ENCODE measurements at places on chromosomes 5 and 9.

DNA sequence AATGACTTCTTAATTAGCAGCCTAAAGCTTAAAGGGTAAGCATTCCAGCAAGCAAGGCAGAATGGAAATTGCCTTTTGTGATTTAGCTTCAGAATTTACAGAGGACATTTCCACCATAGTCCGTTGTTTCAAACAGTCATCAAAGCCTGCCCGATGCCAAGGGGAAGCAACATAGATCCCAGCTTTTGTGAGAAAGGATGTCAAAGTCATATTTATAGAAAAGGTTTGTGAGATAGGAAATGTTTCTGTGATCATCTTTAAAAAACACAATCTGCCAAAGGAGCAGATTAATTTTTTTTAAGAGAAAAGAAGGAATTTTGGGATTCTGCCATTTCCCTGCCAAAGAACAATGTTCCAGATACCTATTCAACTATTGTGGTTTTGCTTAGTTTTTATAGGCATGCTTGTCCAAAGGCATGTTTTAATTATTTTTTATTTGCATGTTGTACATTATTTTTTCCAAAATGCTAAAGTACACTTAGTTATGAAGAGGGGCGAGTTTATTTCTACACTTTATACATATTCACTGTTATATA is 346.9 kb downstream of the ZNF608 start:
- DNase-seq: no peak

DNA sequence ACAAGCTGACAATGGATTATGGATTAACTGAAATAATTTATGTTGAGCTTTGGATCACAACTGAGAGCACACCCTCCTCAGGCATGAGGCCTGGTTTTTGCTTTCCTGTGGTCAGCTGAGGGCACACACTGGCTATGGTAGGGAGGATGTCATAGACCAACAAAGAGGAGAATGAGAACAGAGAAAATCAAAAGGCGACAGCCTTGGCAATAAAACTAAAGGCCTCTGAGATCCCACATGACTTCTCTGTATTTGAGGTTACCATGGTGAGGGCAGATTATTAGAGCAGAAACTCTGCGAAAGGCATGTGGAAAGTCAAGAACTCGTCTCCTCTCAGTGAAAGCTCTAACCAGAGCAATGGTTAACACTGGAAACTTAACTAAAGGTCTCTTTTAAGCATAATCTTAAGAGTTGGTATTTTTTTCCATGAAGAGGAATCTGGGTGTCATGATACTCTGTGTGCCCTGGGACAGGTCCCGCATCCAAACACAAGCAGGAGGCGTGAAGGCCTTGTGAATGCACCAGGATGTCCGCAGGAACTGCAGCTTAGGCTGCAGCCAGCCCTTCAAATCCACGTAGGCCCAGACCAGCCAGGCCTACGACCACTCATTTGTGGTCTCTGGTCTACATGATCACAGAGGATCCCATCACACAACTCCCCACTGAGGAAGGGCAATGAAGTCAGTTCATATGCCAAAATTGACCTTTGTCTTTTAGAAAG is 12.4 kb upstream of the MEIKIN start:
- DNase-seq: no peak

DNA sequence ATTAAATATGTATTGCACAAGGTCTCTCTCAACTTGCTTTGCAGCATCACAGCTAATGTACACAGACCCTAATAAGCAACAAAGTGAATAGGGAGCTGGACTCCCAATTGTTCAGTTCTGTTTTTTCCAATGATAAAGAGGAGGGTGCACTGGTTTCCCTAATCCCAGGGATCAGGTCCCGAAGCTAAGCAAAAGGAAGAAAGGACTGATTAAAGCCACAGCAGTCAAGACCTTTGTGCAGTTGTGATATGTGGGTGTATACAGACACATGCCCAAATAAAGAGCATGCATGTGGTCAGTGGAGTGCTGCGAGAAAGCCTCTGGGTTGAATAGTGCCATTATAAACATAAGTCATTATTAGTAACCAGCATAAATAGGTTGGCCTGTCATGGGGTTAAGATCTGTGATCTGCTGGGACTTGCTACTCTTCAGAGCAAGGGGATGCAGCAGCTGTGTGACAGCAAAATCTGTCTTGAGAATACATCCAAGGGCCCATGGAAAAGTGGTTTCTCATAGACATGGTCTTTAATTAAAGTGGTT is 1863.1 kb upstream of the WWC1 start:
- DNase-seq: no peak

DNA sequence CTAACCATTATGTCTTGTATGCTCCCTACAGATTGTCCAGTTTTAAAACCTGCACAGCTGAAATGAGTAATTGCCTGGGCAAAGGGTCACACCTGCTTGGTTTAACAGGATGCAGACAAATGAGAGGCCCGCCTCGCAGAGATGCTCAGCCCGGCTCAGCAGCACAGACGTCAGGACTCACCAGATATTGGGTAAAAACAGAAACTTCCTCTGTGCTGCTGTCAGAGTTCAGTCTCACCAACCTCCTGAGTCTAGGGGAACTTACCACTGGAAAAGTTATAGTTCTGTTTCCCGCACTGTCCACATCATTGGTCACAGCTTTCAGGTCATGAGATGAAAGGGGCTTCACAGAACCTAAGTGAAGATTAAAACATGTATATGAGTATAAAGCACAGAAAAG is 152.5 kb downstream of the ESM1 start:
- no peak for DNase-seq

DNA sequence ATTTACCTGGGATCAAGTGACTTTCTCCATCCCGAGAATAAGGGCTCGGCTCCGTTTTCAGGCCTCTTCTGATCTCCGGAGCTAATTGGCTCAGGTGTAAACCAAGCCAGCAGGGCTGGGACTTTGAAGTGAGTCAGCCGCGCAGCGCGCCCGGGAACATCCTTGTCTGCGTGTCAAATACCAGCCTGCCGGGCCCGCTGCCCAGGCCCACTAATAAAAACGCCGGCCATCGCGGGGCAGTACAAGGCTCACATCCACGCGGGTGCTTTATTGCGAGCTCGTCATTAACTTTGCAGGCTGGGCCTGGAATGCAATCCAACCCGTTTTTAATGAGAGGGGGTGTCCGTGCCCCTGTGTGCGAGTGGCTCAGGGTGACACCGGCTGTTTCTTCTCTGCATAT is 416.8 kb downstream of the IRX2 start:
- no peak for DNase-seq

DNA sequence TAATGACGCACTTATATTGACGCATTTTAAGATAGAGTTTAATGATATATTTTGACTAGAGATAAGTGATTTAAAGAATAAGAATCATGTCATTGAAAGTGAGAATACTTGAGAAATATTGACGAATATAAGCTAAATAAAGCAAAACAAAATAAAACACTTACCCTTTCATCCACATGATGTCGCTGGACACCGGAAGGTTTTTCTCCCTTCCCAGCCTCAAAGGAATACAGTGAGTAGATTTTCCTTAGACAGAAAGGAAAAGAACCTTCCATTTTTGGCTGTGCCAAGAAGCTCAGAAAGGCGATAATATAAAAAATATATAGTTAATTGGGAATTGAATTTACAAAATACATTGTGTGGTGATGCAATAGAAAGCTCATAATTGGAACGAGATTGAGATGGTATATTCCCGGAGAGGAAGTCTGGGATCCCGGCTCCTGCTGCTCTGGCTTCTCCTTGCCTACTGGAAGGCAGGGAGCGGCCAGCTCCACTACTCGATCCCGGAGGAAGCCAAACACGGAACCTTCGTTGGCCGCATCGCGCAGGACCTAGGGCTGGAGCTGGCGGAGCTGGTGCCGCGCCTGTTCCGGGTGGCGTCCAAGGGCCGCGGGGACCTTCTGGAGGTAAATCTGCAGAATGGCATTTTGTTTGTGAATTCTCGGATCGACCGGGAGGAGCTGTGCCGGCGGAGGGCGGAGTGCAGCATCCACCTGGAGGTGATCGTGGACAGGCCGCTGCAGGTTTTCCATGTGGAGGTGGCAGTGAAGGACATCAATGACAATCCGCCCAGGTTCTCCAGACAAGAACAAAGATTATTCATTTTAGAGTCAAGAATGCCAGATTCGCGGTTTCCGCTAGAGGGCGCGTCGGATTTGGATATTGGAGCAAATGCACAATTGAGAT is at the start of gene PCDHA5:
Gene PCDHA5, plus strand, starts transcription at position 239 of the 906 bp plus-strand sequence.
- DNase-seq: no peak

GRCh38 chr5:74055486-74056106 is 429.6 kb downstream of the ARHGEF28 start:
- DNase-seq: no peak

GRCh38 chr5:14234204-14234603 is 91.1 kb downstream of the TRIO start:
- DNase-seq: no peak

GRCh38 chr5:172748341-172748843 is 22.6 kb downstream of the DUSP1 start:
- no peak for DNase-seq

- no peak for DNase-seq
Observed at GRCh38 chr5:128019391-128019790, 64.2 kb upstream of the SLC12A2 start.

GRCh38 chr5:61311836-61312808 is 19.9 kb upstream of the ZSWIM6 start:
- no peak for DNase-seq

GRCh38 chr9:132201139-132201538 is 39.3 kb downstream of the NTNG2 start:
- no peak for DNase-seq

GRCh38 chr5:146560205-146560812 is 44.3 kb upstream of the GPR151 start:
- no peak for DNase-seq

- DNase-seq: no peak
Observed at GRCh38 chr5:138391859-138392386, 39.4 kb downstream of the KDM3B start.

DNA sequence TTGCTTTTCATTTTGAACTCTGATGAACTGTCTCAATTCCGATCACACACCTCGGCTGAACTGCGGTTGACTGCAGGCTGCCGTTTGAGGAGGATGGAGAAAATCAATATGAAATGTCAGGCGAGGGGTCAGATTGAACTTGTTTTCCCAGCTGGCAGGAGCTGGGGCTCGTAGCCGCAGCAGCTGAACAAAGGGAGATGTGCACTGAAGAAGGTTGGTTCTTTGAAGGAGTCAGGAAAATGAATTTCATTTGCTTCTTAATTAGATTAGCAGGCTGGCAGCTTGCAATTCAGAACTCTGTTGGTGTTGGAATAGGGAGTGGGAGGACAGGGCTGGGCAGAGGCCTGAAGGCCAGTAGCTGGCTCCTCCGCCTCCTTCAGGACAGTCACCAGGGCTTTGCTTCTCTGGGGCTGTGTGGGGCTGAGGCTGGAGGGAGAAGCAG is 117.4 kb upstream of the GPR151 start:
- DNase-seq: no peak

- DNase-seq: no peak
Observed at GRCh38 chr5:146620031-146620668, 104.2 kb upstream of the GPR151 start.

DNA sequence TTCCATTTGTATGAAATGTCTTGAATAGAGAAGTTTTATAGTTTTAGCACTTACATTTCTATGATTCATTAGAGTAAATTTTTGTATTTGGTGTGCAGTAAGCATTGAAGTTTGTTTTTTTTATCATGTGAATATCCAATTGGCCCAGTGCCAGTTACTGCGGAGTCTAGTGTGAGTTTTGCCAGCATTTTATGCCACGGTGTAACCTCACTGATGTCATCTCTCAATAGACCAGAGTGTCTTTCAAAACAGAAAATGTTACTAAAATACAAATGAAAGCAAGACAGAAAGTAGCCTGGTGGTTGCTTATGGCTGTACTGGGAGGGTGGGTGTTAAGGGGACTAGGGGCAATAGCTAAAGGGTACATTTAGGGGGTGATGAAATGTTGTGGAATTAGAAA is 62.8 kb downstream of the IPPK start:
- DNase-seq: no peak

DNA sequence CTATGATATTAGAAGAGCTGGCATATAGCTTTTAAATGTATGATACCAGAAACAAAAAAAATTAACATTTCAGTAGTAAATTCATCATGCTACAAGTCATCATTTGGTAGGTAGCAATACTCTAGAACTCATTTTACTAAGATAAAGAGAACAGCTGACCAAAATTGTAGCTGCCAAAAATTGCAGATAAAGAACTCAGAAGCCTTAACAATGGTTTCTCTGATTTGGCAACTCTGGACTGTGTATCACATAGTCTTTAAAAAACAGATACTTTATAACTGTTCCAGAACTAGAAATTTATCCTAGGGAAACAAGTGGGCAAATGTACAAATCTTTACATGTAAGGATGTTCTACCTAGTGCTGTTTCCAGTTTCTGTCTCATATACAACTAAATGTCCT is 33.9 kb downstream of the ZFR start:
- DNase-seq: no peak

- no peak for DNase-seq
Observed at GRCh38 chr5:124021776-124022175, 509.8 kb downstream of the CSNK1G3 start.

- no peak for DNase-seq
Observed at GRCh38 chr9:20297646-20298084, 324.6 kb downstream of the MLLT3 start.

Measured in activated naive CD4-positive, alpha-beta T cell (primary cell).